ENCODE measurements at places on chromosomes 2 and 18.

DNA sequence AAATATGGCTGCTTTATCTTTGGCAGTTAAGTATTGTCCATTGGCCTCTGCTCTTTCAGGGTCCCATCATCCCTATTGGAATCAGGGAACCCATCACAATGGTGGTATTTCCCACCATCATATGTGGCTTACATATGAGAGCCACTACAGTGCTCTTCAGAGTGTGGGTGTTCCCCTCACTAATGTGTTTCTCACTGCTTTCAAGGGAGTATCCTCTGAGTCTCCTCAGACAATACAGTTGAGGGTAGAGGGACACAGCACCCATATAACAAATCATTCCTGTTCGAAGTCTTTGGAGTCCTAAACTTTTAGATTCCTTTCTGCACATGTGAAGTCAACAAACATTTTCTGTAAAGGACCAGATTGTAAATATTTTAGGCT, 48.8 kb upstream of the DNAJC10 start:
- DNase-seq: no peak

DNA sequence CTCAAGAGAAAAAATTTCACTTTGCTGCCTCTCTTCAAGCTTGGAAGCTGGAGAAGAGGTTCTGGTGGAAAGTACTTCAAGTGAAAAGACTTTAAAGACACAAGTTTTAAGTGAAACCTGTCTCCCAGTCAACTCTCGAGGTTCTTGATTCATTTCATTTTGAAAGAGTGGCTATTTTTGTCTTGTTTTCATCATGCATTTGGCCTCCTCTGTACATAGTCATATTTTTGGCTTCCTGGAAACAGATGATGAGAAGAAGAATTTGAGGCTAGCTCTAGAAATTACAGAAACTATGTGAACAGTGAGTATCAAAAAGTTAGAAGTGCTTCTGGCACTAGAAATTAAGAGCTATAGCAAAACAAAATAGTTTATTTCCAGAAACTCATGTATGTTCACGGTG, 124.8 kb downstream of the DTNA start:
- DNase-seq: no peak

GRCh38 chr2:8132351-8132831, 549.5 kb upstream of the ID2 start:
- no peak for DNase-seq

- no peak for DNase-seq
Observed at GRCh38 chr18:49112664-49113063, 161.9 kb upstream of the SMAD7 start.

- DNase-seq: no peak
Observed at GRCh38 chr2:148756292-148756975, 111.9 kb downstream of the EPC2 start.

DNA sequence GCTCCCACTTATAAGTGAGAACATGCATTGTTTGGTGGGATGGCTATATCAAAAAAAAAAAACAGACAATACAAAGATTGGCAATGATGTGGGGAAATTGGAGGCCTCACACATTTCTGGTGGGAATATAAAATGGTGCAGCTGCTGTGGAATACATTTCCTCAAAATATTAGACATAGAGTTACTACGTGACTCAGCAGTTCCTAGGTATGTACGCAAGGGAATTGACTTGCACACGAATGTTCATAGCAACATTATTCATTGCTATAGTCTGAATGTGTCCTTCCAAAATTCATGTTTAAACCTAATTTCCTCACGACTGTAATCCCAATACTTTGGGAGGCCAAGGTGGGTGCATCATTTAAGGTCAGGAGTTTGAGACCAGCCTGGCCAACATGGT, 2.3 kb upstream of the ARHGEF33 start:
- DNase-seq: no peak

GRCh38 chr2:74148457-74149246, 940 bp upstream of the BOLA3 start:
- DNase-seq: no peak

DNA sequence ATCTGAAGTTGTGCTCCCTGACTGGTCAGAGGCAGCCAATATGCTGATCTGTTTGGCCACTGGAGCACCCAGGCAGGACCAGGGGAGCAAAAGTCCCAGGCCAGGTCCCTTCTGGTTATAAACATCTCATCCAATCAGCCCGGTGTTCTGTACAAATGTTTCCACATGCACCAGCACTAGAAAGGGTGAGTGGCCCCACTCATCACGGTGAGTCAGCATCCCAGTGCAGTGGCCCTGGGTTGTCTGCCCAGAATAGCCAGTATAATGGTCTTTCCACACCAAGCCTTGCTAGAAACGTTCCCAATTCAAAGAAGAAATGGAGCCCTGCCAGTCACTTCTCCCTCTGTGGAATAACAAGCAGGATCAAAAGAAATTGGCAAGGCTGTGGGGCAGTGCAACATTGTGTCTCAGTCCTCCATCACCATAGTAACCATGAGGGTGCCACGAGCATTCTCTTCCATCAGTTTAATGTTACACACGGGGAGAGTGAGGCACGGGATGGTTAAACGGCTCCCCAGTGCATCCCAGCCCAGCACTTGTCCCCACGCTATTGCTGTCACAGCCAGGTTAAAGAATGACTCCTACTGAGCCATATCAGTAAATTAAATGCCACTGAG, 174.9 kb downstream of the SEPTIN10 start:
- DNase-seq: no peak

- no peak for DNase-seq
Observed at GRCh38 chr2:25073025-25073424, 31.1 kb downstream of the EFR3B start.

DNA sequence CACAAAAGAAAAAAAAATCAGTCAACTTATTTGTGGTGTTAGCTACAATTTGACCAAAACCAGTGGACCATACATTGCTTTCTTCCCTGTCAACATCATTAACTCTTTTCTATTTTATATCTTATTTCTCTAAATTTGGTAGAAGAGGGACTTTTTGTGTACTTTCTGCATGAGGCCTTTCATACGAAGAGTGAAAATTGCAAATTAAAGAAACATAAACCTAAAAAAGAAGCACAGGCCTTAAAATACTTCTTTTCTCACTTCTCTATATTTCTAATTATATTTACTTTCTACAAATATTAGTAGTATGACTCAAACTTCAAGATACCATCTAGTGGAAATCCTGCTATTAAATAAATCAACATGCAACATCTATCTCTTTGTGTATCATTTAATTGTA, 1073.4 kb upstream of the ZEB2 start:
- no peak for DNase-seq

GRCh38 chr2:159683817-159684216, 28.5 kb upstream of the MARCHF7 start:
- DNase-seq: no peak

- no peak for DNase-seq
Observed at GRCh38 chr2:231396058-231396821, 730 bp downstream of the B3GNT7 start.

GRCh38 chr18:5462227-5462626, 81.6 kb downstream of the EPB41L3 start:
- no peak for DNase-seq

- DNase-seq: no peak
Observed at GRCh38 chr2:182319556-182320505, 107.0 kb downstream of the PDE1A start.

DNA sequence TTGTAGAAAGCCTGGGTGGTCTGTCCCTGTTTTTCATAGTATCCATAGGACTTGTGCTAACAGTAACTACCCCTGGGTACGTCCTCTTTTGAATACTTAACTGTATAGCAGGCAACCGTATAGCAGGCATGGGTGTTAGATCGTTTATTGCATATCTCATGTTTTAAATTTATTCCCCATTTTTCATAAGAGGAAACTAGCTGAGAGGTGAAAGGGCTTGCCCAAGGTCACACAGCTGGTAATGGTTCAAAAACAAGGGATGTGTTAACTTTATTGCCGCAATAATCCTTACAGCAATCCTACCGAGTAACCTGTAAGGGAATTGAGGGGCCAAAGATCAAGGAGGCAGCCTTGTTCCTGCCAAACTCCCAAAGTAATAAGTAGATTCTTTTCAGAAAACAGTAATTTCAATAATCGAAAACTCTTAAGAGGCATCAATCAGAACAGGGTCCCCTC, 990 bp upstream of the MGAT4A start:
- no peak for DNase-seq

- no peak for DNase-seq
Observed at GRCh38 chr2:4914551-4914950, 777.6 kb upstream of the SOX11 start.

Data from lower lobe of right lung (tissue), 2 donors.